ENCODE measurements at places on chromosomes 11 and 22.

DNA sequence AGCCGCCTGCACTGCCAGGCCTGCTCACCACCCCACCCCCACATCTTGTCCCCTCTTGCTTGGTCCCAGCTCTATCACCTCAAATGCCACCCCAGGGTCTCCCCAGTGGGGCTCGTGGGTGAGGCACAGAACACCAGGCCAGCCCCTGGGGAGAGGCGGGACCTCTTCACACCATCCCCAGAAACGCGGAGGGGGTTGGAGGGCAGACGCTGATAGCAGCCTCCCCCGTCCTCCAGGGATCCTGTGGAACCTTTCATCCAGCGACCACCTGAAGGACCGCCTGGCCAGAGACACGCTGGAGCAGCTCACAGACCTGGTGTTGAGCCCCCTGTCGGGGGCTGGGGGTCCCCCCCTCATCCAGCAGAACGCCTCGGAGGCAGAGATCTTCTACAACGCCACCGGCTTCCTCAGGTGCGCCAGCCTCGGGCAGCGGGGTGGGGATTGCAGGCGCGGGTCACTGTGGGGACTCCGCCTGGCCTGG lies 5.8 kb downstream of the PKP3 start:
- DNase-seq, result no peak

DNA sequence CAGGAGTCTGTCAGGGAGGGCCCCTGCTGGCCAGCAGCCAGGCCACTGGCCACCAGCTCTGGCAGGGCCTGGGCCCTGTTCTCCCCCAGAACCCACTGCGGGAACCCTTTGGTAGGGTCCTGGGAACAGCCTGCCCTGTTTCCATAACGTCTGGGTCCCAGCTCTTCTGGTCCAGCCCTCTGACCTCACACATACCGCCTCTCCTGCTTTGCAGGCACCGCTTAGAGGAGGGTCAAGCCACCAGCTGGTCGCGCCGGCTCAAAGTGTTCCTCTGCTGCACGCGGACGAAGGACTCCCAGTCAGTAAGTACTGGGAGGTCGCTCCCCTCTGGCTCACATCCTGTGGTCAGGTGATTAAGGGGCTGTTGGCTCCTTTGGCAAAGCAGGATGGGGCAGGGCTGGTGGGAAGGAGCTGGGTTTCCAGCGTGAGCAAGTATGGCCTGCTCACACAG lies 26.6 kb upstream of the MYRF start:
- no peak for DNase-seq

DNA sequence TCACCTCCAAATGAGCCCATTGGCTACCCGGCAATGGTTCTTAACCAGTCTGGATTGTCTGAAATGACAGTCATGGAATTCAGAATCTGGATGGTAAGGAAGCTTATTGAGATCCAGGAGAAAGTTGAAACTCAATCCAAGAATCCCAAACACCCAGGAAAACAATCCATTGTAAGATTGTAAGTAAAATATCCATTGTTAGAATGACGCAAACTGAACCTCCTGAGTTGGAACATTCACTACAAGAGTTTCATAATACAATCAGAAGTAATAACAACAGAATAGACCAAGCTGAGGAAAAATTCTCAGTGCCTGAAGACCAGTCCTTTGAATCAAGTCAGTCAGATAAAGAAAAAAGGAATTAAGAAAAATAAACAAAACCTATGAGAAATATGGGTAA lies 22.1 kb downstream of the OR8G5 start:
- DNase-seq, result no peak

DNA sequence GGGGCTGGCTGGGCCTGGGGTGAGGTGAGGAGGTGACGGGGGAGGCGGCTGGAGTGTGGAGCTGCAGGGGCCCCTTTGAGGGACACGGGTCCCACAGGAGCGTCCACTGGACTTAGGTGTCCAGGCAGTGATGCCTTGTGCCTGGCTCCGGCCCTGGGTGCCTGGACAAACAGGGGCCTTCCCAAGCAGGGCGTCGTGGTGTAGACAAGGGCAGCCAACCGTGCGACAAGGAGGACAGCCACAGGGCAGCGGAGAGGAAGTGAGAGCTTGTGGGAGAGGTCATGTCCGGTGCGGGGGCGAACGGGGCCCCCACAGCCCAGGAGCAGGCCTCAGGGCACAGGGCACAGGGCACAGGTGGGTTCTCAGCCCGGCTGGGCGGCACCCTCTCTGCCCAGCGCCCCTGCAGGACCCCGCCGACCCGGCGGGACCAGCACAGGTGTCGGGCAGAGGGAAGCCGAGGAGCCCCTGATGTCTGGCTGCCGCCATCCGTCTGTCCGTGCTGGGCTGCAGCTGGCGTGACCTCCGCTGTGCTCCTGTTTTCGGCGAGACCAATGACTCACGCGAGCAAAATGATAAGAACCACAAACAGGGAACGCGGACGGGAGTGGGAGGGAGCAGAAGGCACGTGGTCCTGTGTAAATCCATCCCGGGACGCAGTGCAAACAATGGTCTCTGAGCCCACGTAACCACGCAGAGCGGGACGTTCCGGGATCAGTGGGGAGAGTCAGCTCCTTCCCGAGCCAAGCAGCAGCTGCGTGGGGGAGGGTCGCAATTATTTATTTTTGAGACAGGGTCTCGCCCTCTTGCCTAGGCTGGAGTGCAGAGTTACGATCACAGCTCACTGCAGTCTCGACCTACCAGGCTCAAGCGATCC lies 49.1 kb upstream of the A4GALT start:
- no peak for DNase-seq

DNA sequence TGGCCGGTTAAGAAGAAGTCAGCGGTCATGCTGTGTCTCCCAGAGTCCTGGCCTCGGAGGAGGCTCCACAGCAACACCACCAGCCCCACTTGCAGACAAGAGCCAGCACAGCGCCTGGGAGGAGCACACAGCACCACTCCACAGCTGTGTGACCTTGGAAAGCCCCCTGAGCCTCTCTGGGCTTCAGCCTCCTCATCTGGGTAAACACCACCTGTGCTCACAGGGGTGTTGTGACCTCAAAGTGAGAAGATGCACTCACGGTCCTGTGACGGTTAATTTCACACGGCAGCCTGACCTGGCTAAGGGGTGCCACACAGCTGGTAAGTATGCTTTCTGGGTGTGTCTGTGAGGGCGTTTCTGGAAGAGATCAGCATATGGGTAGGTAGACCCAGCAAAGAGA lies 54.7 kb downstream of the PHF21B start:
- no peak for DNase-seq

GRCh38 chr11:12769834-12770345 lies 95.7 kb downstream of the TEAD1 start:
- DNase-seq, result no peak

GRCh38 chr22:23094695-23095681 lies 24.7 kb downstream of the GNAZ start:
- DNase-seq, result no peak

GRCh38 chr22:33553493-33553892 lies 366.8 kb downstream of the LARGE1 start:
- no peak for DNase-seq

- no peak for DNase-seq
Measured at GRCh38 chr11:86174101-86175046, 70.2 kb upstream of the EED start.

DNA sequence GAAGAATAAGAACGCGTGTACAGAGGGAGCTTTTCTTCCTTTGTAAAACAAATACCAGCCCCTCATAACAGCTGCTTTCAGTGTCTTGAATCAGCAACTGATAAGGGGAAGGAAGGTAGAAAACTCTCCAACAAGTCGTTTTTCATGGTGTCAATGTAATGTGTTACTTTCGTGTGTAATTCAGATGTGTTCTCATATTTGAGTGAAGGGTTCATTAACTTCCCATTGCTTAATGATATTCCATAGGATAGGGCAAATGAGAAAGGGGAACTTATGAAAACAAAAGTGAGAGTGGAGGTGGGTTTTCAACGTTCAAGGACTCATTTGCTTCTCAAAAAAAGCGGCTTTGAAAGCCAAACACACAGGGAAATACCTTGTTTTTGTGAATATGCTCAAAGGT lies 452.1 kb downstream of the NTM start:
- DNase-seq, result no peak

DNA sequence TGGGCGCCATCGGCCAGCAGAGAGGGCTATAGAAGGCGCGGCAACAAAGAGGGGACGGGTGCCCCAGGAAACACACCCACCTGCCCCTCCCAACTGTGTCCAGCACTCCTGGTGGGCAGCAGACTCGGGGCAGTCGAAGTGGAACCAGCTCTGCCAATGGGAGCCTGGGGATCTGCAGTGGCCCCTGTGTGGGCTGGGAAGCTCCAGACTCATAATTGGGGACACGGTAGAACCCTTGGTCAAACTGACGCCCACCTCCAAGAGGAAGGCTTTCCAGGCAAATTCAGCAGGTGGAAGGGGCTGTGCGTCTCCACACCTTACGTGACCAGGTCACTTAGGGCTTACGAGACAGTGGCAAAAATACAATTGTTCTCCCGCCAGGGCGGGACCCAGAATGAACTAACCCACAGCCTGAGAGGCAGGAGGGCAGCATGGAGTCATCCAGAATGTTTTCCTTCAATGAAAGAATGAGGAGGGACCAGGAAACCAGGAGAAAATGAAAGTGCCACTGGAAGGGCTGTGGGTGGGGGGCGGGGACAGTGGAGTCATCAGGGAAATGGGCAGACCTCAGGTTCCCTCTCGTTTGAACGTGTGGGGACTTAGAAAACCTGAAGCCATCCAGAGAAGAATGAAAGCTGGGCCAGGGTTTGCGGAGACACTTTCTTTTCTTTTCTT lies 53.2 kb upstream of the SHANK2 start:
- DNase-seq, result no peak

DNA sequence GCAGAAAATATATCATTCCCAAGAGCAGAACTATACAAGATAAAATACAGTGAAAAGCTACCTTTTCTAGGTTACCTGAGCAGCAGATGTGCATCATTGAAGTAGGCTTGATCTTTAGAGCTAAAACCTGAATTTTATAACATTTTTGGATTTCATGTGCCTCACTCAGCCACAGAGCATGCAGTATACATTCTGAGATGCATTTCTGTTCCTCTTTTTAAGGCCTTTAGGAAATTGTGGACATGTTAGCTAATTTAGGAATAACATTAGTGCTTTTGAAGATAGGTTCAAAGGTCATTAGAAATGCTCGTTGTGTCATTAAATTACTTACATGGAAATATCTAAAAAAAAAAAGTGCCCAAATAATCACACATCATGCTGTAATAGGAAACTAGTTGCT lies 230.6 kb upstream of the PDGFD start:
- DNase-seq, result no peak

GRCh38 chr11:63882555-63883242 lies 34.3 kb downstream of the RCOR2 start:
- DNase-seq, result no peak

- no peak for DNase-seq
Measured at GRCh38 chr22:28629420-28630176, 50.0 kb downstream of the TTC28 start.

- no peak for DNase-seq
Measured at GRCh38 chr11:116366980-116367645, 405.7 kb downstream of the BUD13 start.

- no peak for DNase-seq
Measured at GRCh38 chr11:112971827-112972226, 10.6 kb downstream of the NCAM1 start.

DNA sequence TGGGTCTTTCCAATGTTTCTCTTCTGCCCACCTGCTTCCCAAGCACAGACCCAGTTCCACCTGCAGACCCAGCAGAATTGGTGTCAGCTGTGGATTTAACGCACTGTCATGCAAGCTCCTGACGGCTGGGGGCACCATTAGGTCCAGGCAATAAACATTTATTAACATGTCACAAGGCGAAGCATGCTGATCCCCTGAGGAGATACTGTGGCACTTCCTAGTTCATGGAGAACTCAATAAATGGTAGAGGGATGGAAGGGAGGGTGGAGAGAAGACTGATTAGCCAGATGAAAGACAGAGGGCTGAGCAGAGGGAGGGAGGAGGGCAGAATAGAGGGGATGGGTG lies 68.3 kb upstream of the TSPAN18 start:
- no peak for DNase-seq

DNA sequence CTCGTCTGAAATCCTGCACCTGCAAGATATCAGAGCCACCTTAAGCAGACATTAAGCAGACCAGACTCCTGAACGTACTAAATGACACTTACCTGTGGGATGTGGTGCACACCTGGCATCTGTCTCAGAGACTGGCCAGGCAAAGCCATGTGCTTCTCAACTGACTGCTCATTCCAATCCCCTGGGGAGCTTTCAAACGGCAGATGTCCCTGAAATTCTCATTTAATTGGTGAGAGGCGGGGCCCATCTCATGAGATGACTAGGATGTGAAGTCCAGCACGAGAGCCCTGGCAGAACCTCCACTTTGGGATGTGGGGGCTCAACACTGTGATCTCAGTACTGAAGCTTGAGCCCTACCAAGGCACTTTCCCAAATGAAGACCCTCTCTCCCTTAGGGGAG lies 84.9 kb upstream of the HMGXB4 start:
- DNase-seq, result no peak

DNA sequence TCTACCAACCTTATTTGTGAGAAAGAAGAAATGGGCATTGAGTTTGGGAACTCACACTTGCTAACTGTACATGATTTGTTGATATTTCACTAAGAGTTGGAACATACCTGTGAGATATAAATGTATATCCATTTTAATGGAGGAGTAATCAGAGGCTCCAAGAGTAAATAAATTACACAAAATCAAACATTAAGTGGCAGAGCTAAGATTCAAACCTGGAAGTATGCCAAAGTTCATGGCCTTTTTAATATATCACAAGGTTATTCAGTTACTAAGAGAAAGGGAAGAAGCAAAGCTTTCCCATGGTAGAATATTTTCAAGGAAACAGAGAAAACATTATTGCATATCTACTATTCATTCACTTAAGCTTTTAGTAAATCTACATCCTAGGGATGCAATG lies 1641.1 kb downstream of the FAM181B start:
- DNase-seq, result no peak

- peak; percentile 67 for DNase-seq
Measured at GRCh38 chr11:78397398-78397797, 20.2 kb downstream of the GAB2 start.

GRCh38 chr11:119790476-119790875 lies 61.5 kb upstream of the NECTIN1 start:
- no peak for DNase-seq

DNA sequence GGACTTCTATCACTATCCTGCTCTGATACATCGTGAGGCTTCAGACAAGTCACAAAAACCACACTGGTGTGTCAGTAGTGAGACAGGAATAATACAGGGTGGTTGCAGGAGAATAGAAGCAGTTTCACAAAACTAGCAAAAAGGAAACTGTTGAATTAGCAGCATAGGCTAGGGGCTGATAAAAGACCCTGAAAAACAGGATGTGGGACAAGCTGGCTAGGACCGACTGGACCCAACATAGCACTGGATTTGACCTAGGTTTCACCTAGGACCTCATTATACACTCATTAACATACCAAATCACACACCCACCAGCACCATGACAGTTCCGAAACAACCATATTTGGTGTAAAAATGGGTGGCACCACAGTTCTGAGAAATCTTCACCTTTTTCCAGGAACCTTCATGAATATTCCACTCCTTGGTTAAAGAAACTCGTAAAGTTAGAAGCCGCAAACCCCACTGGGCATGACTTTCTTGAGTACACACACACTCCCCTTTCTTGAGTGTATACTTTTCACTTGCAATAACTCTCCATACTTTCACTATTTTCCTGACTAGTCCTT lies 76.2 kb downstream of the SLC1A2 start:
- DNase-seq, result peak; percentile 75

- no peak for DNase-seq
Measured at GRCh38 chr22:45538281-45538680, 35.6 kb downstream of the FBLN1 start.
